ENCODE measurements at places on chromosomes 16 and 17.

- no peak for DNase-seq
Observed at GRCh38 chr16:85491058-85491771, 121.9 kb upstream of the GSE1 start.

- peak; percentile 97 for DNase-seq
Observed at GRCh38 chr17:43388359-43389045, 10.3 kb upstream of the ARL4D start.

DNA sequence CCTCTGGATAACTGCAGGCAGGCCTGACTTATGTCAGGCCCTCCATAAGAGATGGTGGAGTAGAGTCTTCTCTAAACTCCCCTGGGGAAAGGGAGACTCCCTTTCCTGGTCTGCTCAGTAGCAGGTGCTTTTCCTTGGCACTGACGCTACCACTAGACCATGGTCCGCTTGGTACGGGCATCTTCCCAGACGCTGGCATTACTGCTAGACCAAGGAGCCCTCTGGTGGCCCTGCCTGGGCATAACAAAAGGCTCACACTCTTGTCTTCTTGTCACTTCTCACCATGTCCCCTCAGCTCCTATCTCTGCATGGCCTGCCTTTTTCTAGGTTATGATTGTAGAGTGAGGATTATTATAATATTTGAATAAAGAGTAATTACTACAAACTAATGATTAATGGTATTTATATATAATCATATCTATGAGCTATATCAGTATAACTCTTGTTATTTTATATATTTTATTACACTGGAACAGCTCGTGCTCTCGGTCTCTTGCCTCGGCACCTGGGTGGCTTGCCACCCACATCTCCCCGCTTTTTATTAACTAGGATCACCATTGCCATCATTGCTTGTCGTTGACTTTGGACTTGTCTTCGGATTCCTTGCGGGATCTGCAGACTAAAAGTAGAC, 59.8 kb upstream of the ARL4D start:
- DNase-seq = peak; percentile 68

DNA sequence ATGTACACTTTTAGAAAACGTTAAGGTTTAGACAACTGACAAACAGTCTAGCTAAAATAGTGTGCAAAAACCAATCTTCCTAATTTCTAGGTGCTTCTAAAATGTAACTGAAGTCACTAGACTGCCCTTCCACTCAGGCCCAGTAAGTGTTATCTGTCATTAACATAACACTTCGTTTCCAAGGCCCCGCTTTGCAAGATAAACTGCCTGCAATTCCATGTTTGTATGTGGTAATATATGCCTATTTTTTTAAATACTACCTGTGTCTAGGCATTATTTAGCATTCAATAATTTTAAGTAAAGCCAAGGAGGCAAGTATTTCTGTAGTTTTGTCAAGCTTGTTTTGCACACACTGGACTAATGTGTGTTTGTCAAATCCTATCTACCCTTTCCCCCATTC, 3.2 kb downstream of the USP32 start:
- DNase-seq = no peak

DNA sequence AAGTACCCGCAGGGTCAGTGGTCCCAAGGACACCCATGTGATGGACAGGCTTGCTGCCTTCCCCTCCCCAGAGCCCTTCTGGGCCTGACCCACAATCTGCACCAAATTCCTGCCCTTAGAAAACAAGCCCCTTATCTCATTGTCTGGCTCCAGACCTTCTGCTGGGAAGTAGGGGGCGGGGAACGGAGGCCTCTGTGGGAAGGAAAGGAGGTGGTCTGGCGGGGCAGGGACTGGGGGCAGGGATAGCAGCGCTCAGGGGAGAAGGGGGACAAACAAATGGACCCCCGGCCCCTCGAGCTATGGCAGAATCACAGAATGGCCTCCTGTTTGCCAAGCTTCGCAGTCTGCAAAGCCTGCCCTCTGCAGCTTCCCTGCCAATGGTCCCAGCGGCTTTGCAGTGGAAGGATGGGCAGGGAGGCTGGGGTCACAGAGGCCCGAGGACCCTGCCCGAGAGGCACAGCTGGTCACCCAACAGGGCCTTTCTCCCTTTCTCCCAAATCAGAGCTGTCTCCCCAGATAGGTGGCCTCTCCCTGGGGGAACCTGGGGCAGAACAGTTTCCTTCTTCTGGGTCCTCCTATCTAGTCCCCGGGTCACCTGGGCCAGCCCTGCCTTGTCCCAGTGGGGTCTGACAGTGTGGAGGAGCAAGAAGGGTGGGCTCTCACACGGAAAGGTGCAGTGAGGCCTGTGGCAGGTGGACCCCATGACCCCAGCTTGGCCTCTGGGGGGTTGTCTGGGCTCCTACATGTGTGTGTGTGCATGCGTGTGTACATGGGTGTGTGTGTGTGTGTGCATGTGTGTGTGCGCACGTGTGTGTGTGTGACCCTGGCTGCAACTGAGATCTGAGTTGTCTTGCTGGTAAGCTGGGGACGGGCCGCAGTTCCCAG, 25.5 kb downstream of the TMEM235 start:
- no peak for DNase-seq

DNA sequence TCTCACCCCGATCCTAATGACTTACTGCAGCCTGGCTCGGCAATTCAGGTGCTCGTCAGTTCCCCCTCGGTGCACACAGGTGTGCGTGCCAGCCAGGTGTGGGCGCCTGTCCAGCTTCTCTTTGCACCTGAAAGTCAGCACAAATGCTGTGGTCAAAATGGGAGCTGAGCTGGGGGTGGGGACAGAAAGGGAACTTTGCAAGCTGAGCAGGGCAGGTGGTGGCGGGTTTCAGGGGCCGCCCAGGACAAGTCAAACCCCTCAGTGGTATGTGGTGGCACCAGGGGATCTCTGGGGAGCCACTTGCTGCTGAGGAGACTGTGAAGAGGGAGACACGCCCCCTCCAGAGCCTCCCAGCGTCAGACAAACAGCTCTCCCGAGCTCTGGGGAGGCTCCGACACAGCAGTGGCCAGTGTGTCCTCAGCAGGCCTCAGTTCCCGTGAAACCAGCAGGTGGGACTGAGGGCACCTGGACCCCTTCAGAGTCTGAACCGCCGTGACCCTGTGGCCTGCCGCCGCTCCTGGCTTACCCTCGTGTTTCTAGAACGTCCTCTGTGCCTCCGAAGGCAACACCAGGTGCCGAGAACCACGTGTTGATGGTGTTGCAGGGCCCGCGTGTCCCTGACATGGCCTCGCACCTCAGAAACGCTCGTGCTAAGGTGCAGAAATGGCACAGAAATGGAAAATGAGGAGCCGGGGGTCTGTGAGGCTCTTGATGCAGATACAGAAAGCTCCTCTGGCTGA, 233.5 kb upstream of the TNRC6C start:
- DNase-seq = no peak

DNA sequence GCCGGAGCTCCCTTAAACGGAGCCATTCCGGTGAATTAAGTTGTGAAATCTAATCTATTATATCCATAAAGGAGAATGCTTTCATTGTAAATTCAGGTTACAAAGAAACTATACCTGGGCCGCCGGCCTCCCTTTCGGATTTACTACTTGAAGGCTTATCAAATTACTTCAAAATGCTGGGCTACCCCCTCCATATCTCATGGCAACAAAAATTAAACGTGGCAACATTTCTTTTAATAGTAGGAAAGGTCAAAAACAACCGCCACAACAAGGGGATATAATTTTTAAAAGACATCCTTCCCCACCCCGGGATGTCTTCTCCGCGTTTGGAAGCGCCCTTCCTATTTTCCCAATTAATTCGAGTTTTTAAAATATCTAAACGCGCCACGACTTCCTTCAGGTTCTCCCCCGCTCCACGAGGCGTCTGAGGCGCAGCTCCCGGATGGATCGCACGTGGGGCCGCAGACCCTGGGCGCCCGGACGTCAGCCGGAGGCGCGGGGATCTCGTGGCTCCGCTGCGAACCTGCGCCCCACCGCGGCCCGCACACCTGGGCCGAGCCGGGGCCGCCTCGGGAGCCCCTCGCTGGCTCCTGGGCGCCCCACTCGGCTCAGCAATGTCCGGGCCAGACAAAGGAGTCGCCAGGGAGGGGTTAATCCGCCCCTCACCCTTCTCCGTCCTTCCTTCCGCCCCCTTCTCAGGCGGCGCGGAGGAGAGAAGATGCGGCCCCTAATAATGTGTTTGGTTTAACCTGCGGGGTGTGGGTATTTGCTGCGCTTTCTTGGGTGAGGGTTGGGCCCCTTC, 47.4 kb upstream of the SLC38A10 start:
- peak; percentile 55 for DNase-seq
